ENCODE measurements at places on chromosomes 4 and X.

DNA sequence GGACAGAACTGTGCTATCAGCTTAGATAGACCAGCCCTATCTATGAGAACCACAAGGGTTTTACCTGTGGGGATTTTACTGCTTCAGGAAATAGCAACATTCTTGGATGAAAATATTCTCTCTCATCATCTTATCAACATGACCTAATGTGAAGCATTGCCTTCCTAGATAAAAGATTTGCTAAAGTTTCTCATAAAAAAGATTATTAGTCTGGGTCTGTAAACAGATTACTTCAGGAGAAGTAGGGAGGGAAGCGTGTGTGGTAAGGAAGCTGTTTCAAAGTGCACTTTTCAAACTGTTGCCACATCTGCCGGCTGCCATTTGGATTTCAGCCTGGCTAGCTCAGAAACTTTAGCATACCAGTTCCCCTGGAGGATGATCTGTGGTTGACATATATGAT, at the start of gene NOX1:
NOX1 (minus strand) TSS at position 35 of the 400 bp plus-strand sequence. CDS start 220 bp downstream, outside the sequence.
- no peak for DNase-seq

- no peak for DNase-seq
These were observed 26.4 kb downstream of the NKX1-1 start for GRCh38 chr4:1379801-1380331.

GRCh38 chr4:114304046-114304445, 294.6 kb upstream of the UGT8 start:
- no peak for DNase-seq

DNA sequence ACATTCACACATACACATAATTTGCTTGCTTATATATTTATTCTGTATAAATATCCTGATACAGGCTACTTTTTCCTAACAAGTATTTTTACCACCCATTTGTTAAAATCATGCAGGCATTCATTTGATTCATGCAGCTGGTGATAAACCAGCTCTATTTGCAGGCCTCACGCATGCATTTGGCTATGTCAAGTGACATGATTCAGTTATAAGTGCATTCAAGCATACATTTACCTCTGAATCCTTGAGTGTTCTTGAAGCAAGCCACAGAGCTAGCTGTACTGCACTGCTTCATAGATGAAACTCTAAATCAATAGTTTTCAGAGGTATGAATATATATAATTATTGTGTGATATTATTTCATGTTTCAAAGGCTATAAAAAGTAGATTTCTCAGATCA, 544.0 kb upstream of the AGA start:
- no peak for DNase-seq

DNA sequence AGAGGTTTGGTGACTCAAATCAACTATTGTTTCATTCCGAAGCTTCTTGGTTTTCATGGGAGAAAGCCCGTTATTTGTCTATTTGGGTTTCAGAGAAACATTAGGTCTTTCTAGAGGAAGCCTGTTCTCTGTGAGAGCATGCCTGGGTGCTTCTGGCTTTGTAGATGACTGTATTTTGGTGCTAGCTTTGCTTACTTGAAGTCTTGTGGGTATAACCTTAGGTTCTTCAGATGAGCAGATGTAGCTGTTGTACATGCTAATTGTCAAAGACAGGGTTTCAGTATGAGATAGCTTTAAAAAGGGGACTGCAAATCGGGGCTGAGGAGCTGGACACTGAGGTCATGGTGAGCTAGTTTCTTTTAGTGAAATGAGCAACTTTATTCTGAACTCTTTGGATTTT, 7.9 kb upstream of the STOX2 start:
- DNase-seq, result no peak

GRCh38 chr4:148305751-148306150, 136.5 kb downstream of the NR3C2 start:
- no peak for DNase-seq

DNA sequence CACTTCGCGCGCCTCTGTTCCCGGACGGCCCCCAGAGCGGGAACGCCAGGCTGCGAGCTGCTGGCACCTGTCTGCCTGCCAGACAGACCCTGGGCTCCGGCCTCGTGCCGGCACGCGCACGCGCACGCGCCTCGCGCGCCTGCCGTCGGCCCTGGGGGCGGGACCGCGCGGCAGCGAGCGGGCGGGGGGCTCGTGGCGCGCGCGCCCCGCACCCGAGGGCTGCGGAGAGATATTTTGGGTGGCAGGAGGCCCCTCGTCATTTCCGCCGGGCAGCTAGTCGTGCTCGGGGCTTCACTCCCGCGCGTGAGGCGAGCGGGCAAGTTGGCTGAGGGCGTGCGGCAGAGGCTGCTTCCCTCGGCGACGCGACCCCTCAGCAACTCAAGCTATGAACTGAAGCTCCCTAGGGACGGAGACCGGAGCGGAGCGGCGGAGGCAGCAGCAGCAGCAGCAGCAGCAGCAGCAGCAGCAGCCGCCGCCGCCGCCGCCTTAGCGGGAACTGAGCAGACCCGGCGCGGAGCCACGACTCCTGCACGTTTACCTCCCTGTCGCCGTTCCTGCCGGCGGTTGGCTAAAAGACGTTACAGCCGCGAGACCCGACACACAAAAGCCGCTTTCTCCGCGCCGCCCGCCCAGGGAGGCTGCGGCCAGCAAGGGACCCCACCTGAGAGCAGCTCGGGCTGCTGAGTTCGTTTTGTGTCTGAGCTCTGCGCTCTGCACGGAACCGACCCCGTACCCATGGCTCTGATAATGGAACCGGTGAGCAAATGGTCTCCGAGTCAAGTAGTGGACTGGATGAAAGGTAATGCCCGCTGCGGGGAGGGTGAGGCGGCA, at the start of gene CNKSR2:
CNKSR2 (plus strand) TSS at position 256 of the 831 bp plus-strand sequence; CDS start at position 736, 480 bp downstream.
- DNase-seq, result no peak

DNA sequence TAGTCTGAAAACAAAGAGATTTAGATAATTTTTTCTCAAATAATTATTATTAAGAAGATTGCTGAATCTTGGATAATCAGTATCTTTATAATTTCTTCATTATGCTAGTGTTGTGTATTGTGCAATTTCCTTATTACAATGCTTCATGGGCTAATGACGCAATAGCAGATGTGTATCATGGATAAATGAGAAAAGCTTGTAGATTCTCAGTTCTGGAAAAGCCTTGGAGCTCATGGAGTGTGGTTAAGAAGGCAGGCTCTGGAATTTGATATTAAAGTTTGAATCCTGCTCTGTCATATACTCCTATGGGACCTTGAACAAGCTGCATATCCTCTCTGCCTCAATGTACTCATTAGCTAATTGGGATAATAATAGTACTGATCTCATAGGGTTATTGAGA, 18.9 kb upstream of the CXCL8 start:
- DNase-seq, result no peak

DNA sequence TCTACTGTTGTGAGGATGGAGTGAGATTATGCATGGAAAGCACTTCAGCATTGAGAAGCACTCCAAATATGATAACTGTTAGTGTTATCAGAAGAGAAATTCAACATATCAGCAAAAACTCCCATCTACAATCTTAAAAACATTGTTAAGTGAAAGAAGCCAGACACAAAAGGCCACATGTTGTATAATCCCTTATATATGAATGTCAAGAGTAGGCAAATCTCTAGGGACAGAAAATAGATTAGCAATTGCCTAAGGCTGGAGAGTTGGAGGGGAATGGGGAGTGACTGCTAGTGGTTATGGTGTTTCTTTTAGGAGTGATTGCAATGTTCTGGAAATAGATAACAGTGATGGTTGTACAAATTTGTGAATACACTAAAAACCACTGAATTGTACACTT, 122.5 kb upstream of the LNX1 start:
- no peak for DNase-seq

DNA sequence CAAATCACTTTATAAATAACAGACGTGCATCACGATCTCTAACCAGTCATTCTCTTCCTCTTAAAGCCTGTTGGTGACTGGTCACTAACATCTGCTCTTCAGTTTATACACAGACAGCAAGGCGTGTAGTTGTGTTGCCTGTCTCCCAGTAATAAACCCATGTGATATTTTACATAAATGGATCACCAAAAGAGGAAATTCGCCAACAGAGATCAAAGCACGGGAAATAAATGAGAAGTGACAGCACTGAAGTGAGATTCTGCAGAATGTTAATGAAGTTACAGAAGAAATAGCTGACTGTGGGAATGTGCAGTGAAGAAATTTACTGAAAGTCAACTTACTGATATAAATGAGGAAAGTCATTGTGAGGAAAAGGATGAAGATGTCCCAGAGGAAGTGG, 47.0 kb downstream of the AFF1 start:
- DNase-seq, result no peak

DNA sequence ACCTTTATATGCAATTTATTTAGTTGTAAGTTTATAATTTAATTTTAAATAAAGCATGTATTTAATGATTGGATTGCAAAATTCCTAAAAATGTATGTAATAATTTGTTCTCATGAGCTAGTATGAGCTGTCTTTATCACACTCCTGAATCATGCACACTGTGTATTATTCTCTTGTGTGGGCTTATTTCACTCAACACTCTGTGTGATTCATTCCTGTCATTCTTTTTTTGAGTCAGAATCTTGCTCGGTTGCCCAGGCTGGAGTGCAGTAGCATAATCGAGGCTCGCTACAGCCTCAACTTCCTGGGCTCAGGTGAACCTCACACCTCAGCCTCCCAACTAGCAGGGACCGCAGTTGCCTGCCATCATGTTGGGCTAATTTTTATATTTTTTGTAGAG, 123.1 kb upstream of the SLC34A2 start:
- no peak for DNase-seq

DNA sequence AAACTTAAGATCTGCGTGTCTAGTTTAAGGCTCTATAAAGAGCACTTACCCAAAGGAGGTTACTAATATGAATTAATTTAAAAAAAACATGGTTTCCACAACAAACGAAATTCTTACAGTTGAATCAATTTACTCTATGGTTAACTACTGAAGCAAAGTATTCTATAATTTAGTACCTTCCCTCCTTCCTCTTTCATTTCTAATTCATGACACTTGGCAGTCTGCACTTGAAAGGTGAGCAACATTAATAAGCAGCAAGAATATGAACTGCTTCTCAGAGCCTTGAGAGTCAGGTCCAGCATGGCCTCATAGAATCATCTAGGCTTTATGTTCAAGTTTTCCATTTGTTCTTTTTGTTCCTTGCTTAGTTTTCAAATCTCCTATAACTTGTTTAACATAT, 42.7 kb downstream of the TAPT1 start:
- no peak for DNase-seq

GRCh38 chr4:89570931-89571330, 263.3 kb upstream of the GPRIN3 start:
- DNase-seq, result no peak

Measured in stimulated activated CD8-positive, alpha-beta memory T cell treated with anti-CD3 and anti-CD28 coated beads, Interleukin-4, amount 100 ng/mL, for 4 hours (primary cell).